ENCODE measurements at places on chromosomes 11 and 22. TPM values are rescaled to one million over a fixed set of nuclear protein-coding genes. Genes with fewer than 3 reads are reported as not detected.

GRCh38 chr11:40287916-40288803 is 1171.3 kb downstream of the LRRC4C start:
- DNase-seq: no peak

DNA sequence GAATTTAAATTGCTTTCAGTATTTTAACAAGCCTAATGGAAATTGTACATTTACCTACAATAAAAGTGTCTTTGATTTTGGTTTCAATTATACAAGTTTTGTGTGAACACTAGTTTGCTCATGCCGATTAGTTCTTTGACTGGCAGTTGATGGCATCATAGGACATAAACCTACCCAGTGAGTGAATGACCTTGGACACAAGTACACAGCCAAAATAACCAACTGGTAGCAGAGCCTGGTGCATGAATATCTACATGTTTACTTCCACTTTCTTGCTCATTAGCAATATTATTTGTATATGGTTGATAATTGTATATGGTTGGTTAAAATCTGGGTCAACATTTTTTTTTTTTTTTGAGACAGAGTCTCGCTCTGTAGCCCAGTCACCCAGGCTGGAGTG is 37.8 kb downstream of the STIM1 start:
- DNase-seq: no peak

GRCh38 chr11:93719310-93719709 is 22.0 kb downstream of the TAF1D start:
- no peak for DNase-seq

GRCh38 chr11:62682518-62682917 is 3.6 kb upstream of the UBXN1 start:
- DNase-seq: no peak

The C11orf86 gene
- polyA plus RNA-seq: not detected

The LARGE1 gene
- 10.1 TPM for polyA plus RNA-seq

The PHF21B gene
- polyA plus RNA-seq: 8.2 TPM

The SMIM35 gene
- 1.1 TPM for polyA plus RNA-seq

DNA sequence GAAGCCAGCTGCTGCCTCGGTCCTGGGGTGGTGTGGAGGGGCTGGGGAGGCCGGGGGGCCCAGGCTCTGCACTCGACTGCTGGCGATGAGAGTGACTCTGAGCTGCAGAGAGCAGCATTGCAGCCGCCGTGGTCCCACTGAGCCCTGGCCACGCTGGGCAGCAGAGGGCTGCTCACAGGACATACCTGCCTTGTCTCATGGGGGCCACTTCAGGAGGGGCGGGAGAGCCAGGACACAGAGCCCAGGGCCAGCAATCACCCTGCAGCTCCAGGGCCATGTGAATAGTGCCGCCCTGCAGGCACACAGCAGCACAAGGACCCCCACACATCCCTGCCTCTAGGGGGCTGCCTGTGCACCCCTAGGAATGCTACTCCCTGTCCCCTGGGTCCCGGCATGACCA is 147.0 kb downstream of the CRYBB2 start:
- no peak for DNase-seq

The SYCE3 gene
- 2.9 TPM for polyA plus RNA-seq

- DNase-seq: no peak
Measured at GRCh38 chr11:59810911-59811259, 307 bp upstream of the MRPL16 start.

DNA sequence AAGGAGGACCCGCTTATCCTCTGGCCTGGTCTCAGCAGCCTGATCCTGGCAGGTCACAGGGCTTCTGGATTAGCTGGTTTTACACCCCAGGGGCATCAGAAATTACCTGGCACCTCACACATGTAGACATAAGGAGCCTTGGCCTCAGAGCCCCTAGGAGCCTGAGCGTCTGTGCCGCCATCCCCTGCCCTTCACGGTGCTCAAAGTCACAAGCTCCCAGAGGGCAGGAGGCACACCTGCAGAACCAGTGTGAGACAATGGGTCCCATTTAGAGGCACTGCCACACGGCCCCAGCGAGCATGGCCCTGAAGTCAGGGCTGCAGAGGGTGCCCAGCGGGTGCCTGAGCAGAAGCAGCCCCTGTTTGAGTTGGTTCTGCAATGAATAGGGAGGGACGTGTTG is 3.9 kb downstream of the DGKZ start:
- DNase-seq: no peak

The RASGRP2 gene
- polyA plus RNA-seq: 5.9 TPM

DNA sequence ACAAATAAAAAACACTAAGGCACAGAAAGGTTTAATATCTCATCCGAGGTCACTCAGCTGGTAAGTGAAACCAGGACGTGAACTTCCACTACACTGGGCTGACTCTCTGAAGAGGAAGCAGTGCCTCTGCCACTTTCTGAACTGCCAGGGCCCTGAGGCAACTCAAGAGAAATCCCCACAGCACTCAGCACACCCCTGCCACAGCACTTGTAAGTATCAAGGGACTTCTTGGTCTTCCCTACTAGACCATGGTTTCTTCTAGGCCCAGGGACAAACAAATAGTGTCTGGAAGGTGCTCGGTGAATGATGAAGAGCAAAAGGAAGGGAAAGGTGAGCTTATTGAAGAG is 49.7 kb downstream of the RPL27A start:
- DNase-seq: no peak

All from brain (organoid and tissue), 16 donors.